ENCODE measurements at places on chromosomes 6 and 20.

GRCh38 chr6:144809120-144809519, 524.0 kb downstream of the UTRN start:
- DNase-seq: no peak

GRCh38 chr20:62501801-62502495, 26.2 kb upstream of the GATA5 start:
- DNase-seq: no peak

- DNase-seq: no peak
Measured at GRCh38 chr6:28082939-28083338, 2.6 kb downstream of the ZNF165 start.

DNA sequence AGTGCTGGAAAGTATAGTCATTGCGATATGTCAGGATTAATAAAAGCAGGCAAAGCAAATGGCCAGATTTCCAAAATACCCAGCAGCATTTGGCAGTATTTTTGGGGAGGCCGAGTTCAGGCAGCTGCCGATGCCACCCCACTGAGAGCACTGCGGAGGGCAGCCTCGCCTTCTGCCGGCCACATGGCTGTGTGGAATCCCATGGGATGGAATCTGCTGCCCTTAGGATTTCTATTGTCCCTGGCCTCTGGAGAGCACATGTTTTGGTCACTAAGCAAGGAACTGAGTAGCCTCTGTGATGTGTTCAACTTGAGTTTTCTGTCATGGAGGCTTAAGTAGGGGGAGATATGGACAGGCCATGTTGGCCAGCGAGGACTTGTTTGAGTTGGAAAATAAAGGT, 123.0 kb downstream of the FARS2 start:
- DNase-seq: no peak

- DNase-seq: no peak
Measured at GRCh38 chr6:109449064-109449794, 6.3 kb downstream of the MICAL1 start.

DNA sequence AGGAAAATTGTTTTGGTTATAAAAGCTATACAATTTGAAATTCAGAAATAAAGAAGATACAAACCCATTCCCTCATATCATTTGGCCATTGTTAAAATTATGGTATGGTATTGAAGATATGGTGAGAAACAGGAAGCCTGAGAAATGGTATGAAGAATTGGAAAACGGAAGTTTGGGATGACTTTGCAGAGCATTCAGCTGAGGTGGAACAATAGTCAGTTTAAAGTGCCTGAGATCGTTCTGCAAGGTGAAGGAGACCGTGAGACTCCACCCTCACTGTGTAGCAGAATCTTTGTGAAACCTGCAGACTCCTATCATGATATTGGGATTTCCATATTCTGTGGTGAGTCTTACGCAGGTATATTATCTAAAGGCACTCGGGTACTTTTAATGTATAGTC, 97.3 kb downstream of the ADGRB3 start:
- DNase-seq: no peak

DNA sequence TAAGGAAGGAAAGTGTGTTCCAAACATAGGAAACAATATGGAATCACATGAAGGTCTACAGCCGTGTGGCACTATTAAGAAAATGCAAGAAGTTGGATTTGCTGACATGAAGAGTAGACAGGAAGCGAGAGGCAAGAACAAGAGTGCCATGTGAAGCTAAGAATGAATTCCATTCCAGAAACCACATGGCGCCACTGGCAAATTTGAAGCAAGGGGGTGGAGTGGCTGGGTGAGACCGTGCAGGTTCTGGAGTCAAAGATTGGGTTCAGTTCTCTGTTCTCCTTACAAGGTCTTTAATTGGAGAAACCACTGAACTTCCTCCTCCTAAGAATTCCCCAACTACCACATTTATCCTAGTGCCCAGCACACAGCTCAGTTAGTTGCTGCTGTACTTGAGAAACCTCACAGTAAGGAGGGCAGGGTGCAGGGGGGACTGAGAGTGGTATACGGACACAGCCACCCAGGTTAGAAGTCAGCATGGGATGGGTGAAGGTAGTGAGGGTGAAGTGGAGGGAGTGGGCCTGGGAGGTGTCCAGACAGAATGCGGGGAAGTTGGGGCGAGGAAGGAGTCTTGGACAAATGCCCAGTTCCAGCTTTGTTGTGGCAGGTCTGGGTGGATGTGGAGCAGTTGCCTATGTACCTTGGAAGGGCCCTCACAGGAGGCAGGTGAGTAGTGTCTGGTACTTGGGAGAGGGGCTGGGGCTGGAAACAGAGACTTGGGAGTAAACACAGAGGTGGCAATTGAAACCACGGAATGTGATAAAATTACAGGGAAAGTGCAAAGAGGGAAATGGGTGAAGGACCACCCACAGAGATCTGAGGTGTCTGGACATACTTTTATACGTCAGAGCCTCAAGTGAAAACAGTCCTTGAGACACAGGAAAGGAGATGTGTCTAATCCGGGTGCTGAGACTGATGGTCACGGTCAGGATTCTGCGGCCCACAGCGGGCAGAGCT, 14.3 kb downstream of the LYRM4 start:
- no peak for DNase-seq

DNA sequence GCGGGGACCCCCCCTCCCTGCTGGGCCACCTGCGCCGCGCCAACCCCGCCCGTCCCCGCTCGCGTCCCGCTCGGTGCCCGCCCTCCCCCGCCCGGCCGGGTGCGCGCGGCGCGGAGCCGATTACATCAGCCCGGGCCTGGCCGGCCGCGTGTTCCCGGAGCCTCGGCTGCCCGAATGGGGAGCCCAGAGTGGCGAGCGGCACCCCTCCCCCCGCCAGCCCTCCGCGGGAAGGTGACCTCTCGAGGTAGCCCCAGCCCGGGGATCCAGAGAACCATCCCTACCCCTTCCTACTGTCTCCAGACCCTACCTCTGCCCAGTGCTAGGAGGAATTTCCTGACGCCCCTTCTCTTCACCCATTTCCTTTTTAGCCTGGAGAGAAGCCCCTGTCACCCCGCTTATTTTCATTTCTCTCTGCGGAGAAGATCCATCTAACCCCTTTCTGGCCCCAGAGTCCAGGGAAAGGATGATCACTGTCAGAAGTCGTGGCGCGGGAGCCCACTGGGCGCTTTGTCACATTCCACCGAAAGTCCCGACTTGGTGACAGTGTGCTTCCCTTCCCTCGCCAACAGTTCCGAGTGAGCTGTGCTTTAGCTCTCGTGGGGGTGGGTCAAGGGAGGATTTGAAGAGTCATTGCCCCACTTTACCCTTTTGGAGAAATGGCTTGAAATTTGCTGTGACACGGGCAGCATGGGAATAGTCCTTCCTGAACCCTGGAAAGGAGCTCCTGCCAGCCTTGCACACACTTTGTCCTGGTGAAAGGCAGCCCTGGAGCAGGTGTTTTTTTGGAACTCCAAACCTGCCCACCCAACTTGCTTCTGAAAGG, 2.1 kb downstream of the VEGFA start:
- DNase-seq: no peak

- DNase-seq: no peak
Measured at GRCh38 chr6:169168706-169169105, 84.9 kb downstream of the THBS2 start.

DNA sequence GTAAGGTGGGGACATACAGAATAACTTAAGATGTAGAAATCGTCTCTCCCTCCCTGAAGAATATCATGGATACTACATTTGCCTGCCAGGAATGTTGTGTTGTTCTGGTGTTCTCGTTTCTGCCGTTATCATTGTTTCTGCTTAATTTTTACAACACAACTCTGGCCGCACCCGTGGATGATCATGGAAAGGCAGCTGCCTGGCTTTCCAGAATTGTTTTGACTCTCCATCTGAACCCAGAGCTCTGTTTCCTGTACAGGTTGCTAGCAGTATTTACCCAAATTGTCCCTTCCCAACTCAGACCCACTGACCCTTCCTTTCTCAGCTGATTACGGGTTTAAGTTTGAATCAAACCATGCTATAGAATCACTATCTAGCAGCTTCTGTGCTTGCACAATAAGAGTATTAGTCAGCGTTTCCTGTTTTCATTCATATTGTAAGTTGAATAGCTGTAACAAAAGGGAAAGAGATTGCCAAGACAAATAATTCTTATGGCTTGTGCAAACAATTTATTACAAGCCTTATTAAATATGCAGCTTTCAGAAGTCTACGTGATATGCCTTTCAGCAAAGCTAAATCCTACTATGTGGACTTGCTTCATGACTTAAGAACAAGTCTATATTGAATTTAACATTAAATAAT, 139.0 kb downstream of the MTHFD1L start:
- DNase-seq: no peak

- no peak for DNase-seq
Measured at GRCh38 chr6:3318226-3318625, 59.5 kb downstream of the PSMG4 start.

GRCh38 chr6:42383421-42384205, 68.1 kb downstream of the TRERF1 start:
- DNase-seq: no peak

- DNase-seq: no peak
Measured at GRCh38 chr6:152380993-152381898, 255.9 kb downstream of the SYNE1 start.

- no peak for DNase-seq
Measured at GRCh38 chr6:168367285-168367751, 47.7 kb upstream of the DACT2 start.

Measured in DMS 273 treated with DMSO at 0.1 percent for 48 hours (cell line).